ENCODE measurements at places on chromosomes 7 and 10.
A peak's percentile ranks its signal among the peaks of the same experiment; 100 is the strongest.

GRCh38 chr7:85566095-85566794 lies 379.4 kb upstream of the SEMA3D start:
- DNase-seq: no peak

DNA sequence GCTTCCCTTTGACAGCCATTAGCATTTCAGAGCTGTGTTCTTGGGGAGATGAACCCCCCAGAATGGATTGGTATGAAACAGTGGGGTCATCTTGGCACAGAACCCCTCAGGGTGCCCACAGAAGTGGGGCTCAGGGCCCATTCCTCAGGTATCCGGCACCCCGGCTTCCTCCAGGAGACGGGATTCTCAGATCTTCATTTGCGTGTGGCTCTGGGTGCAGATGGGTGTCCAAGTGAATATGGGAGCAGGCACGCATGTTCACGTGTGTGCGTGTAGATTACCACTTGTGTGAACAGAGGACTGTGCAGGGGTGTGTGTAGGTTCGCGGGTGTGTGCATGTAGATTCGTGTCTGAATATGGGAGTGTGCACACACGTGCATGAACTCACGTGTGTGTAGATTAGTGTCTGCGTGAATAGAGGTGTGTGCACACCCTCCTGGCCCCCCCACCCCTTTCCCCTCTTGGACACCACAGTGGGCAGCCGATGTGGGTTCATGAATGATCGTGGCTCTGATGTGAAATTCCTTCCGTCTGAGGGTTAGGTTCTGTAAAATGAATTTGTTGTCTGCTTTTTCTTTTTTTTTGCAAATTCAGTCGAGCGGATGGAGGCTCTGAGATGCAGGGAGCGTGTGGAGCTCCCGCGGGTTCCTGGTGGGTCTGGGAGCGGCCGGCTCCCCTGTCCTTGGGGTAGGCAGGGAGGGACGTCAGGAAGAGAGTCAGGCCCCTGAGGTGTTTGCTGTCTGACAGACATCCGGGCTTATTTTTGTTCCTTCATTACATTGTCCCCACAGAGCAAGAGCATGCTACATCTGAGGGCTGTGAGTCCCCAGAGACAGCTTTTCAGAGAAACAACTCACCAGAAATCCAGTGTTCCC lies 7.4 kb downstream of the ELFN1 start:
- DNase-seq: no peak

DNA sequence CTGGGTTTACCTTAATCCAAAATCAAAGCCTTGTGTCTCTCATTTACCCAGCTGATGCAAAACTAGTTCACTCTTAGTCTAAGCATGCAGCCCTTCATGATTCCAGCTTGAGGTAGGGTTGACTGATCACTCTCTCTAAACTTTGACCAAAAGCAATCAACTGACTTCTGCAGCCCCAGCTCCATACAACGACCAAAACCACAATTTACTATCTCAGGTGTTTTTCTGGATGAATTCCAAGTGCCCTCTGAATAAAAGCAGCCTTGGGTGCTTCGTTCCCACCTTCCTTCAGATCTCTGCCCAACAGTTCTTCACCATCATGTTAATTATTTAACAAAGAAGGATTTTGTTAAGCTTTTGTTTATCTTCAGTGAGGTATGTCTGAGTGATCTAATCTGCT lies 62.6 kb downstream of the CCDC6 start:
- no peak for DNase-seq

DNA sequence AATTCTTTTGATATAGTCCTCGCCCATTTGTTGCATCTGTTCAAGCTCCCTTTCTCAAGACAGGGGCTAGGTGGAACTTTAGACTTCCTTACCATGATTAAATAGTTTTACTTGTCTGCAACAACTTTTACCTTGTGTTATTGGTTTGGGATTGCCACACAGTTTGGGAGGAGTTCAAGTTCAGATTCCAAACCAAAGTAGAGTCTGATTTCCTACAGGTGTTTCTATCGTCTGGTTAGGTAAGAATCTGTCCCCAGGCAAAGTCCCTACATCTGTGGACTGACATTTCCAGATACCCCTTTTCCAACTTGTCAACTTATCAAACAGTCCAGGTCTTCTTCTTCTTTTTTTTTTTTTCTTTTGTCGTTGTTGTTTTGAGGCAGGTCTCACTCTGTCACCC lies 93.1 kb downstream of the LRGUK start:
- DNase-seq: no peak

DNA sequence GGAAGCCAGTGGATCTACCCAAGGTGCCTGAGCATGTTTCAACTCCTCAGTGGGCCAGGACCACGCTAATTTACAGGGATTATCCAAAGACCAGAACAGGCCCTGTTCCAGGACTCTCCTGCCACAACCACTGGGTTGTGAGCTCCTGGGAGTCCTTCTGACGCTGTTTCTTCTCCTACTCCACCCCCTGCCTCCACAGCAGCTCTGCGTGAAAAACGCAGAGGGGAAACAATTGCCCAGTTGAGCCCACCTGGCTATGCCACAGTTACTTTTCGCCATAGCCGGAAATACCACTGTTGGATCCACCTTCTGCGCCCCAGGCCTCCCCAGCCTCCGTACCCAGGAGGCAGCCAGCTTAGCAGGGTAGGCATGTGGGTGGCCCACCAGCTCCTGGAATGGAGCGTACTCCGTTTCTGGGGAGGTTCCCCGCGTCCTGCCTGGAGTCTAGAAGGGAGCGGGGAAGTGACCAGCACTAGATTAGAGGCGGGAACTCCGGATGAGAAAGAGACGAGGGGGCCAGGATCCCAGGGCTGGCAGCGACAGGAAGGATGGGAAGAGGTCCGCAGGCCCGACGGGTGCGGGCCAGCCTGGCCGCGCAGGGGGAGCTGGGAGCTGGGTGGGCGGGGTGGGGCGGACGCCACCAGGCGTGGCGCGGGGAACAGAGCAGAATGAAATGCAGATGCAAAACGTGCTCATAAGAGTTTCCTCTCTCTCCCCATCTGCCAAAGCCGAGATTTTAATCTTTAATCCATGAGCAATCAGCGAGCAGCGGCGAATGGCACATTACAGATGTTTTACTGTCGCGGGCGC lies 32.1 kb upstream of the PAX2 start:
- no peak for DNase-seq

GRCh38 chr7:142669074-142669654 lies 80.1 kb upstream of the PRSS1 start:
- DNase-seq: peak; percentile 29

DNA sequence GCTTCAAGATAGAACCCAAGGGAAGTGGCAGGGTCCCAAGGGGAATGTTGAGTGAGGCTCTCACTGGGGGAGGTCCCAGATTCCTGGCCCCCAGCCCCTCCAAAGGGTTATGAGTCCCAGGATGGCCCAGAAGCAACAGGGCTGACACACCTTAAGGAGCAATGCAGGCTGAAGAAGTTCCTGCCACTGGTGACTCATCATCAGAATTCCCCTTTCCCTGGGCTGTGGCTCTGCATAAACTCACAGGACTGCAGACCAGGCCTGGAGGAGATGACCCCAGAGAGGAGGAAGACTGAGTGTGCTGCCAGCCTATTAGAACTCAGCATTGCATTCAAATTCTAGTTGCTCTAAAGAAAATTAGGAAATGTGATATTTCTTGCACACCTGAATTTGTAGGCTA lies 126.7 kb downstream of the DPP6 start:
- DNase-seq: no peak

- no peak for DNase-seq
Measured at GRCh38 chr10:112362833-112363232, 11.1 kb upstream of the ACSL5 start.

- DNase-seq: no peak
Measured at GRCh38 chr7:81462672-81463071, 307.2 kb downstream of the HGF start.

GRCh38 chr10:93875032-93875358 lies 18.8 kb upstream of the SLC35G1 start:
- DNase-seq: no peak

- no peak for DNase-seq
Measured at GRCh38 chr7:875051-875450, 1.3 kb upstream of the GET4 start.

- DNase-seq: no peak
Measured at GRCh38 chr7:44867073-44867995, 18.0 kb downstream of the PURB start.

DNA sequence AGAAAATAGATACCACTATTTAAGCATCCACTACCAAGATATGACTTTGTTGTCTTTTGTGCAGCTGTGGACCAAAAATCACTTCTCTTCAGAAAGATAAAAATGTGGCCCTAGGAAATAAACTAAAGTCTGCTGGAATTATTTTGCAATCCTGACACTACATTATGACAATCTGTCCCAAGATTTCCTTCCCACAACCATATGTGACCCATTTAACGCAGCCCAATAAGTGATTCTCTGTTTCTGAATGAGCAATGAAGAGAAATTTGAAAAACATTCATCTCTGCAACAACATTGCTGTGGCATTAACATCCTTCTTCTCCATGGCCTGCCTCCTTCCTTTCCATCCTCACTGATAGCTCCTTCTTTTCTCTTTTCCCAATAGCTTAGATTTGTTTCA lies 212.0 kb downstream of the TSPAN12 start:
- DNase-seq: no peak

GRCh38 chr10:47340608-47341170 lies 7.5 kb upstream of the RBP3 start:
- peak; percentile 73 for DNase-seq

GRCh38 chr10:12511651-12512050 lies 162.3 kb downstream of the CAMK1D start:
- no peak for DNase-seq

GRCh38 chr7:2104107-2104710 lies 128.5 kb downstream of the MAD1L1 start:
- DNase-seq: peak; percentile 51

DNA sequence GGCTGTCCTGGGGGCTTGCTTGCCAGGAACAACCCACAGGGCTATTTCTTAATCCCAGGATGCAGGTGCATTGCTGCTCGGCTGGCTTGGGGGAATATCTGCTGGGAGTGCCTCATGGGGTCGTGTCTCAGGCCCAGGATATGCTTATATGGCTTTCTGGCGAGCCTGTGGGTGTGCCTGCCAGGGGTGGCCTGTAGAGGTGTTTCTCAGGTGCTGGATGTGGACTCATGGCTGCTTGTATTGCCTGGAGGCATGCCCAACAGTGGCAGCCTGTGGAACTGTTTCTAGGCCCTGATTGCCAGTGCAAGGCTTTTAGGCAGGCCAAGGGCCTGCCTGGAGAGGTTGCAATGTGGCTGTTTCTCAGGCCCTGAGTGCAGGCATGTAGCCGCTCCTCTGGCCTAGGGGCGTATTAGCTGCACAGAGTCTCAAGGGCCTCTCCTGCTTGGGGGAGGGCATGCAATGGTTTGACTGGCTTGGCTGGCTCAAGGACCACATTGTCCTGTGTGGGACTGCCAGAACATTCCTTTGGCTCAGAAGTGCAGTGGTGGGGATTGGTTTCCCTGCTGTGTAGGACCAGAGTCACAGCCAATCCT lies 202.1 kb downstream of the ATRNL1 start:
- no peak for DNase-seq

DNA sequence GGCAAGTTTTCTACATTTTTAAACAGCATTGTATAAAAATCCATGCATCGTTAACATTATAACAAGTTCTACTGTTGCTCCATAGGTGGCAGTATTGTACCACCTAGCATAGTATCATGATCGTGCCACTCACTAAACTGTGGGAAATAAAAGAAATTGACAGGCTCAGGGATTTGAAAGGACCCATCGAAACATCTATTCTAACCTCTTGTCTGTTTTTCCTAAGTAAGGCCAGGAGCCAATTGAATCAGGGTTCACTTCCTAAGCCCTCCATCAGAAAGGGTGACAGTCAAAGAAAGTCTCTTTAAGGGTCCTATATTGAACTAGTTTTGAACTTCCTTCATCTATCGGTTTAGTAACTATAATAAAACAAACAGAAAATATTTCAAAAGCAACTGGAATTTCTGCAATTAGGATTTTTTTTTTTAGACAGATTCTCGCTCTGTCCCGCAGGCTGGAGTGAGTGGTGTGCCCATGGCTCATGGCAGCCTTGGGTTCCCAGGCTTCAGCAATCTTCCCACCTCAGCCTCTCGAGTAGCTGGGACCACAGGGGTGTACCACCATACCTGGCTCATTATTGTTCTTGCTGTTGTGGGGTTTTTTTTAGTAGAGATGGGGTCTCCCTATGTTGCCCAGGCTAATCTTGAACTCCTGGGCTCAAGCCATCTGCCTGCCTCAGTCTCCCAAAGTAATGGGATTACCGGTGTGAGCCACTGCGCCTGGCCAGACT lies 9.4 kb downstream of the HACD1 start:
- DNase-seq: peak; percentile 42

- no peak for DNase-seq
Measured at GRCh38 chr7:48366096-48366495, 194.8 kb downstream of the ABCA13 start.

DNA sequence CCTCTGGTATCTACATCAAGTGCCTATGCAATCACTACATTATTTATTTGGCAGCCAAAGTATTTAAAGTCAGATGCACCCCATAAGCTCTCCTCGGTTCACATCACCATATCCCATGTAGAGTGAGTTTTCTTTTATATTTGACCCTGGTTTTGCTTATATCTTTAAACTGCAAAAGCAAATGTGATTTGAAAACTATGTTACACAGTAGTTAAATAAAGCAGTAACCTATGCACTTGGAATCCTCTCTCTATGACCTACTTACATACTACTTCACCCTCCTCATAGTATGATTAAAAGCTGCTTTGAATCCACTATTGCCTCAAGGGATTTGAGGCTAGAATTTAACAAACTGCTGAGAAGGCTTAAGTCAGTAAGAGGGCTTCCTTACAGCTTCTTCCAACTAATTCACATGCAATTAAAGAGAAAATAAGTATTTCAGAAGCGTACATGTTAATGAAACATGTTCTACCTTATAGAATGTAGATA lies 2.2 kb upstream of the CELF2 start:
- DNase-seq: no peak

DNA sequence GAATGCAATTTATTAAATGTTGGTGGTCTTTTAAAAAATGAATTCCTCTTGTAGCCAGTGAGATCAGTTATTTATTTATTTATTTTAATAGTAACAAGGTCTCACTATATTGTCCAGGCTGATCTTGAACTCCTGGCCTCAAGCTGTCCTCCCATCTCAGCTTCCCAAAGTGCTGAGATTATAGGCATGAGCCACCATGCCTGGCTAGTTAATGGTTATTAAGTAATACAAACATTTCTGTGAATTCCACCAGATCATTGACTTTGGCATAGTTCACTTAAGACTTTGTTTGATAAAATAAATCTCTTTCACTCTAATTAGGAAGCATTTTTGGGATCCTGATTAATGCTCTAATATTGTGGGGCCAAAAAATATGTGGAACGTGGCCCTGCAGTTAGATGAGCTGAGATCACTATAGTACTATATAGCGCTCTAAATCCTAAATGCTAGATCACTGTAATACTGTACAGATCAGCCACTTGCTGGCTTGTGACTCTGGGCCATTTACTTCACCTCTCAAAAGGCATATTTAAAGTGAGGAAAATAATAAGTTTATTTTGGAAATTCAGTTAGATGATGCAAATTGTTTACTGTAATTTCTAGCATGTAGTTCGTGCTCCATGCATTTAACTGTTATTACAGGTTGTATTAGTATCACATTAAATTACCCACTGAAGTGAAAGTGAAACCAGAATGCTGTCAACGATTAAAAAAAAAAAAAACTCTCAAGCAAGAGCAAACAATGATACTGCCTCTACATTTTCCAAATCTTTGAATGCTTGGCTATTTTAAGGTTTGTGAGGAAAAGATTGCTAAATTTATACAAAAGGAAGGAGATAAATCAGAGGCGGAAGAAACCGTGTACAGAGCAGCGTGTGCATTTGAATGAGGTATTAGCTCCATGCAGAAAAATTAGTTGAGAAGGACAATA lies 15.9 kb upstream of the FAS start:
- no peak for DNase-seq

GRCh38 chr7:70317356-70317755 lies 719.1 kb downstream of the AUTS2 start:
- no peak for DNase-seq

- DNase-seq: no peak
Measured at GRCh38 chr7:141263508-141263907, 189.6 kb downstream of the TMEM178B start.

All from CD8-positive, alpha-beta memory T cell (primary cell).